ENCODE measurements at places on chromosomes 6 and 20.

GRCh38 chr6:17169291-17169690 is 67.4 kb downstream of the STMND1 start:
- ATAC-seq: no peak

DNA sequence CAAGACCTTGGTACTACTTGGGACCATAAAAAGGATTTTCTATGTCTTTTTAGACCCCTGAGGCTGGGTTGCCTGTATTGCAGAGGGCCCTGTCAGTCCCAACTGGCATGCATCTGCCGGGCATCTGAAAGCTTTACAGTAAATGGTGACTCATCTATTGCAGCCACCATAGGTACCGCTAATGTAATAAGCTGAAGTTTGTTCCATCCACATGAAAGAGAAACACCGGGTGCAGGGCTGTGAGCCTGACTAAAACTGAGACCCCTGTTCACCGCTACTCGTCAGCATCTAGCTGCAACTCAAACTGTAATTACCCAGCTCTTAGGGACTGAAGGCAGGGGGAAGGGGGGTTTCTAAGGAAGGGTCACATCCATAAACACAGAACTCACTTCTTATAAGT is 49.5 kb downstream of the TRERF1 start:
- peak; percentile 87 for ATAC-seq

DNA sequence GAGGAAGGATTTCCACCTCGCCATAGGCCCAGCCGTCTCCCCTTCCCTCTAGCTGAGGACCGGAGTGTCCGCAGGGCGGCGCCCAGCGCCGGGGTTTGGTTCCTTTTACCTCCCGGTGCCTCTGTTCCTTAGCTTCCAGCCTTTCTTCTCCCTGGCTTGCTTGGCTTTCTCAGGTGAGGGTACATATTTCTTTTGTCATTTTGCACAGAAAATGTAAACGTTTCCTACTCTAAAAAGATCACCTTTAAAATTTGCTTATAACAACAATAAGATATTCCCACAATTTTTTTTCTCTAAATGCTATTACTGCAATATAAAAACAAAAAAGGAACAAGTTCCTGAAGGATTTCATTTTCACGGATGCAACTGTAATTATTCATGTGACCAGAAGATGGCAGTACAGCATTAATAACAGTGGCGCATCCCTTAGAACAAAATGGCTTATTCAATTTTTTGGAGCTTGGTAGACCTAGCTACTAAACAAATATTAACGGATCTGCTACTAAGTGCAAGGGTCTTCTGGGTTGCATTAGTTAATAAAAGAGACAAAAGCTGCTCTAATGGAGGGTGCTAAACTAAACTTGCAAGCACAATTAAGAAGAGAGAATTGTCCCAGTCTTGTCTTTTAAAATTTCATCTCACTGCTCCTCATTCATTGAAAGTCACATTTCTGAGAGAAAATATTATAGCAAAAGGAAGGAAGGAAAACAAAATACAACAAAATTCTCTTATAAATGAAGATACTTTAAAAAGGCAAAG is 172.9 kb downstream of the ADGRG6 start:
- peak; percentile 94 for ATAC-seq

DNA sequence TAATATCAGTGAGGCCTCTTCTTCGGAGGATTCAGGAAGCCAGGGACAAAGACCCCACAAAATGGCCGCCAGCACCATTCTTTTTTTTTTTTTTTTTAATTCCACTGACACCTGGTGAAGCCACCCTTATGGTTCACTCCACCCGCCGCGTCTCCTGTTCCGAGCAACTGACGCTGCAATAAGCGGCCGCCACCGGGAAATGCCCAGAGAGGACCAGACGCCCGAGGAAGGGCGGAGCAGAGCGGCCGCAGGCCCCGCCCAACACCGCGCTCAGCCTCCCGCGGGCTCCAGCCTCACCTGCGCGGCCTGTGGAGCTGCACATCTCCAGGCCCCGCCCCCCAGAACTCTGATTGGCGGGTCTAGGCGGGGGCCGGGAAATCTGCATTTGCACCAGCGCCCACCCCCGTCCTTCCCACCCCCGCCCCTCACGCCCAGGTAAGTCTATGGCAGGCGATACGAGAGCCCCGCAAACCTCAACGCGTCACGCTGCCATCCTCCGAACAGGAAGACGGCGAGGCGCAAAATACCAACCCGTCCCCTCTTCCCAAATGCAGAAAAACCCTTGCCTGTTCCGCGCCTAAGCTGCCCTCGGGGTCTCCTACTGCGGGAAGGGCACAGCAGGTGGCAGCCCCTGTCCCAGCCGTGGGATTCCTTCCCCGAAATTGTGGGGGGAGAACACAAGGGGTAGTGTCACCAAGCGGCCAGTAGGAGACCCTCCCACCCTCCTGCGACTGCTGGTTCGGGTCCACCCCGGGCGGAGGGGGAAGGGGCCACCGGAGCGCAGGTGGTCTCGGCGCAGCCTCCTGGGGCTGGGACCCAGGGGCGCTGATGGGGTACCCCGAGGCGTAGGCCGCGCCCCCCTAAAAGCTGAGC is 960 bp downstream of the ATP9A start:
- ATAC-seq: peak; percentile 90

DNA sequence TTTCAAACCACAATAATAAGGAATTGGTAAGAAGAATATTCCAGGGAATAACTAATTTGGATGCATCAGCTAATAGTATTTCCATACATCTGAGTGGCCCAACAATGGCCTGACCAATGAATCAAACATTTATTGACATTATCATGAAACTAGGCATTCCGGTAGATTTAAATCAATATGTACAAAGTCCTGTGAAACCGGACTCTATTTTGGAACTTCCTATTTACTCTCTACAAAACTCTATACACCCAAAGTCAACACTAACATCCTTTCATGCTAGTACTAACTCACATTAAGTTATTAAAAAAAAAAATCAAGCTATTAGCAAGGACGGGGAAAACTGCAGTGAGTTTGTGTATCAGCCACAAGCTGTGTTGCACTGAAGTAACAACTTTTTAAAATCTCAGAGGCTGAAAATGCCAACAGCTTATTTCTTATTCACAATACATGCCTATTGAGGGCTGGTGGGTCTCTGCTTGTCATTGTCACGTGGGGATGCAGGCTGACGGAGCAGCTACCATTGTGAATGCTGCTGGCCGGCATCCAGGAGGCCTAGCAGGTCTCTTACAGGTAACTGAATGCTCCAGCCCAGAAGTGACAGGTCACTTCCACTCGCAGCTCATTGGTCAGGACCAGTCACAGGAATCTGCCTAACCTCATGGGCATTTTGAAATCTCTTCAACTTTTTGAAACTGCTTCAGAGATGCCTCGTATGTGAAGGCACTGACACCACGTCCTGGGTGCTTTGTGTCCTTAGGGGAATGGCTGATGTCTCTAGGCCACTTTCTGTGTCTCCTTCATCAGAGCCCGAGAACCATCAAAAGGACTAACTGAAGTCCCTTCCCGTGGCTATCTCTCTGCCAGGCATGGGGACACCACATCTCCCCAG is 76.3 kb downstream of the SLC22A23 start:
- ATAC-seq: no peak

DNA sequence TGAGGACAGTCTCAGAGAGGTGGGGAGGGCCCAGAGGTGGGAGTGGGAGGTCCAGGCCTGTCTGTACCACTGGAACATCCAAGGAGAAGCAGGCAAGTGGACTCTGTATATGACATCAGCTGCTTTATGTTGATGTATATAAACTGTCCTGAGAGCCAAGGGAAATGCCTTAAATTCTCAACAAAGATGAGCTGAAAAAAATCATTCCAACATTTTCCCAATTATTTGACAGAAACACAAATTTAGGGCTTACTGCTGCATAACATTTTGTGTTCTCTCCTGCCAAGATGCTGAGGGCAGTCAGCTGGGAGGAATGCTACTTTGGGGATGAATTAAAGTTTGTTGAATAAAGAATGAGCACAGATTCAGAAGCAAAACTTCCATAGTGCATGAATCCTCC is 52.8 kb downstream of the FOXC1 start:
- peak; percentile 66 for ATAC-seq

DNA sequence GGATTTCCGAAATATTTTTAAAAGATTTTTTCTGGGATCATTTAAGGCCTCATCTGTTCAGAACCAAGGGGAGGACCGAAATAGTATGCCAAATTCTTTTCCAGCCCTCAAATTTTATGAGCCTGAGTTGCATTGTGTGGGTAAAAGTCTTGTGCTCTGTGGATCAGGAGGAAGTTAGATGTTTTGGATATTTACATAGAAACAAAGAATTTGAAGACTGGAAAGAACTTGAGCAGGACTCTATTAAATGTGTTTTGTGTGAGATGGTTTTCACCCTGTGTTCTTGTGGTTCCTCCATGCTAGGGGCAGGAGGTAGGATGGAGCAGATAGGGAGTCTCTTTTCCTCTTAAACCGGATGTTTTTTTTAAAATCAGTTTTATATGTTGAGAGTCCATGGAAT is 329.1 kb downstream of the LAMA2 start:
- ATAC-seq: no peak

Data from SK-N-SH treated with all-trans-retinoic acid at 6 μM for 48 hours (cell line).